ENCODE measurements at places on chromosomes 2 and 18. TPM values are rescaled to one million over a fixed set of nuclear protein-coding genes. Genes with fewer than 3 reads are reported as not detected.

- H3K27ac ChIP-seq: peak overlapping the region; percentile 97
- H3K27me3 ChIP-seq: no peaks in the 10 kb centered on the region
- H3K36me3 ChIP-seq: peaks cover 24% of the 10 kb centered on the region
- H3K4me3 ChIP-seq: peak overlapping the region; percentile 90
- no peak for DNase-seq
Measured at GRCh38 chr2:47402555-47402804, 476 bp upstream of the MSH2 start.

- H3K27ac ChIP-seq: no peak overlapping the region
- H3K36me3 ChIP-seq: peaks cover 21% of the 10 kb centered on the region
- H3K4me1 ChIP-seq: peaks cover 17% of the 10 kb centered on the region
- no peak for DNase-seq
Measured at GRCh38 chr2:7060631-7061449, 143.6 kb downstream of the RNF144A start.

GRCh38 chr2:71711133-71711855 lies 257.9 kb downstream of the DYSF start:
- no peak overlapping the region for H3K4me3 ChIP-seq
- DNase-seq: no peak
- no peaks in the 10 kb centered on the region for H3K36me3 ChIP-seq
- H3K4me1 ChIP-seq: no peaks in the 10 kb centered on the region

GRCh38 chr2:112958428-112959108 lies 19.2 kb upstream of the IL36G start:
- H3K36me3 ChIP-seq: no peaks in the 10 kb centered on the region
- no peak overlapping the region for H3K27ac ChIP-seq
- H3K4me3 ChIP-seq: no peak overlapping the region

DNA sequence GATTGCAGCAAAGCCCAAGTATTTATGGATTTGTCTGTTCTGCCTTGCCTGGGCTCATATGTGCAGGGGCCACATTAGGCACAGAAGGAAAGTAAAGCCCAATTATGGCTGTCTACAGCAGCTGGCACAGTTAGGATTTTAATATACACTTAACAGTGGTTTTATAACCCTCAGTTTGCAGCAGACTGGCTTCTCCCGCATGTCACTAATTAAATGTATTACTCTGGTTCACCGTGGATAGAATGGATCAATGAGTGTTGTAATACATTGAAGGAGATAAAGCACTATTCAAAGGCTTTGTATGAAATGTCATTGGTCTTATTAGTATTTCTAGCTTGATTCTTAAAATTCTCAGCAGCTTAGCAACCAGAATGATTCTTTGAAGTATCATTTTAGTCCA lies 320.2 kb downstream of the KCNS3 start:
- no peaks in the 10 kb centered on the region for H3K4me1 ChIP-seq
- H3K4me3 ChIP-seq: no peak overlapping the region
- no peak overlapping the region for H3K27ac ChIP-seq
- H3K36me3 ChIP-seq: no peaks in the 10 kb centered on the region

DNA sequence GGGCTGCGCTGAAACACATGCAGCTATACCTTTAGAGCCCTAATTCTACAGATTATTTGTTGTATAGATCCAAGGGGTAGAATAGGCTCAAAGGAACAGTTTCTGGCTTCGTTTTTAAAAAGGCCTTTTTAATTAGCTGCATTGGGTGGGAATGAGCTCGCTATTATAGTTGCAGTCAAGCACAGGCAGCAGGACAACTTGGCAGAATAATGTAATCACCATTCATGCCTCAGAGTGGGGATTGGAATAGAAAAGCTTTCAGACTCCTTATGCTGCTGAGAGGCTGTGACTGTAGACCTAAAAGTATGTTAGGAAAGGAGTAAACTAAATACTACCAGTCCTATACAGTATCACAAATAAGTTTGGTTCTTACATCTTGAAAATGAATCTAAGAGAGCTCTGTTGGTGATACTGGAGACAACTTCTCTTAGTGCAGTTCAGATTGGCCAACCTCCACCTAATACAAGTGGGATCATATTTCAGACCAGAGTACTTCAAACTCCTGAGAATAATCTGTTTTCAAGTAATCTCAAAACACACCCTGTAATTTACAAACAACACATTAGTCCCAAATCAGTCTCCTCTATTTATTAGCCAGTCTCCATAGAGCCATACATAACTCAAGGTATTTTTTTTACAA lies 121.4 kb downstream of the ANTXR1 start:
- no peak for DNase-seq
- no peaks in the 10 kb centered on the region for H3K36me3 ChIP-seq
- H3K4me3 ChIP-seq: no peak overlapping the region
- H3K27me3 ChIP-seq: no peaks in the 10 kb centered on the region

DNA sequence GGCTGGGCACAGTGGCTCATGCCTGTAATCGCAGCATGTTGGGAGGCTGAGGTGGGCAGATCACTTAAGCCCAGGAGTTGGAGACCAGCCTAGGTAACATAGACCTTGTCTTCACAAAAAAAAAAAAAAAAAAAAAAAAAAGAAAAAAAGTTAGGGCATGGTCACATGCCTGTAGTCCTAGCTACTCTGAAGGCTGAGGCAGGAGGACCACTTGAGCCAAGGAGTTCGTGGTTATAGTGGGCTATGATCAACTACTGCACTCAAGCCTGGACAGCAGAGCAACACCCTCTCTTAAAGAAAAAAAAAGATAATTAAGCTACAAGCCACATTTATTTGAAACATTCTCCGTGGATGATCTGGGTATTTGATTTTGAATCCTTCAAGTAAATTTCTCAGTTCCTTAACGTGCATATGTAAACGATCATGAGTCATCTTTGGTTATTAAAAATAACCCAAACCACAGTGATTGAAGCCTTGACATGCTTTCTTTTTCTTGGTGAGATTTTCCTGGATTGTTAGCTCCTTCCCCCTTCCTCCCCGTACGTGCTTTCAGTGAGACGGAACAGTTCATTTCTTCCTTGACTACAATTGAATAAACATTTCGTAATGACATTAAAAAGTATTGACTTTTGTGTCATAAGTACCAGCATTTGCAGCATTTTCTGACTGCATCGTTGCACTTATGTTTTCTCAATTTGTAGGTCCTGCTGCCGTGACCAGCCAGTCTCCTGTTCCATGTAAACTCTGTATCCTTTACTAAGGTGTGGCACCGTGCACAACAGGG lies 20.3 kb downstream of the RMC1 start:
- H3K27me3 ChIP-seq: no peaks in the 10 kb centered on the region
- DNase-seq: no peak
- peak overlapping the region; percentile 54 for H3K27ac ChIP-seq

- no peak overlapping the region for H3K27ac ChIP-seq
- H3K4me1 ChIP-seq: no peaks in the 10 kb centered on the region
- no peak overlapping the region for H3K4me3 ChIP-seq
- H3K27me3 ChIP-seq: peaks cover 3% of the 10 kb centered on the region
- no peak for DNase-seq
Measured at GRCh38 chr18:78731398-78732032, 248.1 kb upstream of the SALL3 start.

- H3K4me1 ChIP-seq: no peaks in the 10 kb centered on the region
- DNase-seq: no peak
- H3K4me3 ChIP-seq: no peak overlapping the region
- no peaks in the 10 kb centered on the region for H3K36me3 ChIP-seq
Measured at GRCh38 chr2:96091141-96091710, 25.1 kb downstream of the ADRA2B start.

GRCh38 chr2:73640946-73641766 lies 1.1 kb downstream of the NAT8 start:
- peaks cover 12% of the 10 kb centered on the region for H3K27me3 ChIP-seq
- H3K27ac ChIP-seq: no peak overlapping the region
- H3K4me3 ChIP-seq: no peak overlapping the region
- H3K36me3 ChIP-seq: peaks cover 1% of the 10 kb centered on the region
- H3K4me1 ChIP-seq: no peaks in the 10 kb centered on the region

DNA sequence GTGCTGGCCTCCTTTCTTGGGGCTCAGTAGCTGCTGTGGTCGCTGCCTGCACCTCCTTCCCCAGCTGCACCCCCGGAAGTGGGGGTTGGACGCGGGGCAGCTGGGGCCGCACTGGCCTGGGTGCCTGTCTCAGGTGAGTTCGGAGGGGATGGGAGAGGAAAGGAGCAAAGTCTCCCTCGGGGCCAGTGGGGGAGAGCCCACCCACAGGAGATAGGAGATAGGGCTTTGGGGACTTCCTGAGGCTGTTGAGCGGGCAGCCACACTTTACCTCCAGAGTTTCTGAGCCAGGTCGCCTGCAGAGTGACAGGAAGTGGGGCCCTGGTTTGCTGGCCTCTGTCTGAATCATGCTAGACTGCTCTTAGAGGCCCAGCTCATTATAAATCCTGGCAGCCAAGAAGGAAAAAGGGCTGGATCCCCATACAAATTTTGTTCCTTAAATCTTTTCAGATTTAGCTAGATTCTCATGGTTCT lies 8.1 kb downstream of the MBP start:
- peak overlapping the region; percentile 70 for H3K4me3 ChIP-seq
- H3K27me3 ChIP-seq: no peaks in the 10 kb centered on the region
- peaks cover 19% of the 10 kb centered on the region for H3K36me3 ChIP-seq
- peak overlapping the region; percentile 93 for H3K27ac ChIP-seq
- H3K4me1 ChIP-seq: peaks cover 88% of the 10 kb centered on the region

DNA sequence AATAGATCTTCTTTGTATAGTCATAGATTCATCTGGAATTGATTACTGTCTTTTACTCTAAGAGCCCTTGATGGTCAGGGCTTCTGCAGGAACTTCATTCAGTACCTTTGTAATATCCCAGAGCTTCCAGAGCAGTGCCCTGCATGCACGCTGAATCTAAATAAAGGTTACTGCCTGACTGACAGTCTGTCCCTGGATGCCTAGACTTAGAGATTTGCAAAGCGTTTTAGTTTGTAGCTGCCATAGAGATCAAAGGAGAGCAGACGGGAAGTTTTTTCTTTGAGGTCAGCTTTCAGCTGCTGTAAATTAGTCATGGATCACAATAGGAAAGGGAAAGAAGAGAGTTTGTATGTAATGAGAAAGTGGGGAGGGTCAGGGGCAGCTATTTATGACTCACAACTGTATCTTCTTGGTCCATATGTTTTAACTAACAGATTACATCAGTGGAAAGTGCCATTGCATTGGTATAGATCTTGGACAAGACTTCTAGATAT lies 45.2 kb upstream of the NYAP2 start:
- peaks cover 11% of the 10 kb centered on the region for H3K27me3 ChIP-seq
- H3K36me3 ChIP-seq: no peaks in the 10 kb centered on the region
- H3K4me1 ChIP-seq: peaks cover 4% of the 10 kb centered on the region

DNA sequence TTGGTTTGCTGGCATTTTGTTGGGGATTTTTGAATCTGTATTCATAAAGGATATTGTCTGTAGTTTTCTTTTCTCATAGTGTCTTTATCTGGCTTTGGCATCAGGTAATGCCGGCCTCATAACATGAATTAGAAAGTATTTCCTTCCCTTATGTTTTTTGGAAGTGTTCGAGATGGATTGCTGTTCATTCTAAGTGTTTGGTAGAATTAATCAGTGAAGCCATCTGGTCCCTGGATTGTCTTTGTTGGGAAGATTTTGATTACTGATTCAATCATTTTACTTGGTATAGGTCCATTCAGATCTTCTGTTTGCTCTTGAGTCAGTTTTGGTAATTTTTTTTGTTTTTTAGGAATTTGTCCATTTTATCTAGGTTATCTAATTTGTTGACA lies 22.3 kb downstream of the KIAA1328 start:
- no peaks in the 10 kb centered on the region for H3K4me1 ChIP-seq
- no peak overlapping the region for H3K4me3 ChIP-seq
- H3K36me3 ChIP-seq: peaks cover 45% of the 10 kb centered on the region
- no peak for DNase-seq
- no peak overlapping the region for H3K27ac ChIP-seq
- no peaks in the 10 kb centered on the region for H3K27me3 ChIP-seq

DNA sequence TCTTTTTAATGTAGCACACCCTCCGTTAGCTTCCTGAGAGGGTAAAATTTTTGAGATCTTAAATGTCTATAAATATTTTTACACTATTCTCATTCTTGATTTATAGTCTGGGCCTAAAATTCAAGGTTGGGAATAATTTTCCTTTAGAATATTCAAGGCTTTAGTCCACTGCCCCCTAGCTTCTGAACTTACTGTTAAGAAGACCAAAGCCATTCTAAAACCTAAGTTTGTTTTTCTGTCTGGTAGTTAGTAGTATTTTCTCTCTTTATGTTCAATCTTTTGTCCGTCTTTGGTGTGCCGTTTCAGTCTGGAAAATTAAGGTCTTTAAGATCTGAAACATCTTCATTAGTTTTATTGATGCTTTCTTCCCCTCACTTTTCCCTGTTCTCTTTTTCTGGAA lies 14.5 kb downstream of the OSBPL6 start:
- no peaks in the 10 kb centered on the region for H3K4me1 ChIP-seq
- no peaks in the 10 kb centered on the region for H3K36me3 ChIP-seq
- no peak overlapping the region for H3K4me3 ChIP-seq
- peaks cover 33% of the 10 kb centered on the region for H3K27me3 ChIP-seq

DNA sequence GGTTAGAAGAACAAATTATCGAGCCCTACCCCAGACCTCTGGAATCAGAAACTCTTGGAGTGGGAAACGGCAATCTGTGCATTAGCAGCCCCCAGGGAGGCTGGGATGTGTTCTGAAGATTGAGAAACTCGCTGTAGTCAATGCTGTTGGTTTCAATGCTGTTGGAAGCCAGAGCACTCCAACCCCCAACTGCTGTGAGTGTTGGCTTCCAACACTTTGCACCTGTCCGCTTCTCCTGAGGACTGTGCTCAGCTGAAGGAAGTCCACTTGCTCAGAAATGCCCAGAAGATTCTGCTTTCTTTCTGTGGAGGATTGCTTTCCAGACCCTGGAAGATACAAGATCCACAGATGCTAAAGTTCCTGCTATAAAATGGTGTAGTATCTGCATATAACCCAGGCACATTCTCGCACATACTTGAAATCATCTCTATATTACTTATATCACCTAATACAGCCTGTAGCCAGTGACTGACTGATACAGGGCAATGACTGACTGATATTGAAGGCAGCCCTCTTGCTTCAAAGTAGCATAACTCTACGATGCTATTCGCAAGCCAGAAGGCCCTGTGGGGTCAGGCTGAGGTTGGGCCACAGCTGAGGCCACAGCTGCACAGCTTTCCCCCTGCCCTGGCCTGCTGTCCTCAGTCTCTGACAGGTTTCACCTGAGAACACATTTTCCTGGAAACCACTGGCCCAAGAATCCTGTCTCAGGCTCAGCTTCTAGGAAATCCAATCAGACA lies 757.7 kb upstream of the ID2 start:
- DNase-seq: no peak
- no peak overlapping the region for H3K27ac ChIP-seq
- H3K36me3 ChIP-seq: no peaks in the 10 kb centered on the region
- no peaks in the 10 kb centered on the region for H3K4me1 ChIP-seq

FAM228B gene
- total RNA-seq: 4.1 TPM

STARD6 gene
- total RNA-seq: not detected

PROKR1 gene
- total RNA-seq: not detected

KIF5C gene
- total RNA-seq: 18.6 TPM

TGFA gene
- total RNA-seq: 0.33 TPM

Data from activated naive CD4-positive, alpha-beta T cell treated with anti-CD3 and anti-CD28 coated beads for 36 hours (primary cell).